ENCODE measurements at places on chromosomes 12 and 14. TPM values are rescaled to one million over a fixed set of nuclear protein-coding genes. Genes with fewer than 3 reads are reported as not detected.

The GPRC5D gene
- not detected for total RNA-seq

The ANKS1B gene
- 0.52 TPM for total RNA-seq

The APOF gene
- not detected for total RNA-seq

The IL26 gene
- not detected for total RNA-seq

The SMOC1 gene
- 2.0 TPM for total RNA-seq

The FSCB gene
- total RNA-seq, result not detected

The PRKAG1 gene
- total RNA-seq, result 73.2 TPM

The SIX6 gene
- not detected for total RNA-seq

The STK38L gene
- 15.6 TPM for total RNA-seq

The BDKRB2 gene
- 80.9 TPM for total RNA-seq

Data from bronchial smooth muscle cell (primary cell).